ENCODE measurements at places on chromosomes 1 and 21.

DNA sequence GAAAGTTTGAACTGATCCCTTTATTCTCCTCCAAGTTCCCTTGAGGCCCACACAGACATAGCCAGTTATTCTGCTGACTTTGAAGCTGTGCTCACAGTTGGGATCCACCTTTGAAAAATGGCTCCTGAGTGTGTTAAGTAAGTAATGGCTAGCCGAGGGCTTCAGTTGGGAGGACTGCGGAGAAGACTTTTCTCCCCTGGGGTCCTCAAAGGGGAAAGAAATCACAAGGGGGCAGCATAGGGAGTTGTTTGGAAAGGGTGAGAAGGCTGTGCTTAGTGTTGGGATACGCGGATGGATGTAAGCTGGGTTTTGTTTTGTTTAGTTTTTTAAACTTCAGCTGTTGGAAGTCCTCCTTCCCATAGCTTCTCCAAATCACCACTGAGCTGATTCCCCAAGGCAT, 8.3 kb downstream of the PGM1 start:
- no peak for DNase-seq

DNA sequence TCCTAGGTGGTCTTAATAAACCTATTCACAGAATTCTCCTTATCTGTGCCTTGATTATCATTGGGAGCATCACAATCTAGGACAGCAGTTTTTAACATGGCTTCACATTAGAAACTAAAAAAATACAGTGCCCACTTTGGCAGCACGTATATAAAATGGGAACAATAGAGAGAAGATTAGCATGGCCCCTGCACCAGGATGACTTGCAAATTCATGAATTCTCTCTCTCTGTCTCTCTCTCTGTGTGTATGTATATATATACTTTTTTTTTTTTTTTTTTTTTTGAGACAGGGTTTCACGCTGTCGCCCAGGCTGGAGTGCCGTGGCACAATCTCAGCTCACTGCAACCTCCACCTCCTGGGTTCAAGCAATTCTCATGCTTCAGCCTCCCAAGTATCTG, 6.2 kb upstream of the PPP1R8 start:
- DNase-seq, result no peak

DNA sequence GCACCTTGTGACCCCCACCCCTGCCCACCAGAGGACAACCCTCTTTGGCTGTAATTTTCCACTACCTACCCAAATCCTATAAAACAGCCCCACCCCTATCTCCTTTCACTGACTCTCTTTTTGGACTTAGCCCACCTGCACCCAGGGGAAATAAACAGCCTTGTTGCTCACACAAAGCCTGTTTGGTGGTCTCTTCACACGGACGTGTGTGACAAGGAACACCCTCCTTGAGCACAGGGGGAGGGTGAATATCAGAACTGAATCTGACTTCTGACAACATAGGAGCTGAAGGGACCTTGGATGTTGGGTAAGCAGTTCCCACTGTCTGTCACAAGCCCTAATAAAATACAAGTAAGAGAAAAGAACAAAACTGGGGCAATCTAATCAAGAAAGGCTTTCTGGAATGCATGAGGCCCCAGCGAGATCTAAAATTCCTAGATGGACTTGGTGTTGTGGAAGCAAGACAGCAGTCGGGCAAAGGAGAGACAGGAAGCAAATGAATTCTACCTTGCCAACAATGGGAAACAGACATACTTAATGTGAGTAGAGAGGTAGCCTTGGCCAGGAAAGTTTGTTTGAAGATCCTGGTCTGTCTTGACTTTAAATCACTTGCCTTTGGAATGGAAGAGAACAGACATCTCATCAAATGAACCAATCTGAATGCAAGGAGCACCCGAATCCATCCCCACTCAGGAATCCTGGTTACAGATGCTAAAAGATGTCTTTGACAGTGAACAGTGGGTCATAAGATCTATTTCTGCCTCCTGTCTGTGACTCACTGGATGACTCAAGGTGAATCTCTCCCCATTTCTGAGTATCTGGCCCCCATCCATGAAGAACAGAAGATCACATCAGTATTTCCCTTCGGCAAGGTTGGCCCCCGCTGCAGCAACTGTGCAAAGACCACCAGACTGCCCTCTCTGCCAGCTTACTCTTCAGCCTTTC, 53.3 kb downstream of the OLFML3 start:
- DNase-seq, result no peak

- DNase-seq, result no peak
These were observed 380 bp upstream of the FBXO28 start for GRCh38 chr1:224113545-224113917.

DNA sequence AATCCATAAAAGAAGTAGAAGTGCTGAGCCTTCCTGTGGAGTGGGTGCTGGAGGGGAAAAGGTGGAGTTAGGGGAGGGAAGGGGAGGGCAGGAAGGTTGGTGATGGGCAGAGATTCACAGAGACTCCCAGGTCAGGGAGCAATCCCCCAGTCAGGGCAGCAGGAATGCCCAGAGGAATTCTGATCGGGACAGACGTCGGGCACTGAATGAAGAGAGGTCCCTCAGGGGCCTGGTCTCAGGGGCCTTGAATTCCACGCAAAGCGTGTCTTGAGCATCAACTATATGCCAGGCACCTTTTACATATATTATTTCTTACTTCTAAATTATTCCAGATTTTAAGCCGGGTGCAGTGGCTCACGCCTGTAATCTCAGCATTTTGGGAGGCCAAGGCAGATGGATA, 7.2 kb upstream of the PADI1 start:
- DNase-seq, result no peak

GRCh38 chr1:6418668-6419396, 887 bp downstream of the HES2 start:
- DNase-seq, result no peak

GRCh38 chr1:88009916-88010315, 674.2 kb upstream of the PKN2 start:
- no peak for DNase-seq

GRCh38 chr1:162141281-162142054, 72.0 kb downstream of the NOS1AP start:
- DNase-seq, result no peak

- no peak for DNase-seq
These were observed 232.7 kb downstream of the KCNJ6 start for GRCh38 chr21:37683396-37684114.

DNA sequence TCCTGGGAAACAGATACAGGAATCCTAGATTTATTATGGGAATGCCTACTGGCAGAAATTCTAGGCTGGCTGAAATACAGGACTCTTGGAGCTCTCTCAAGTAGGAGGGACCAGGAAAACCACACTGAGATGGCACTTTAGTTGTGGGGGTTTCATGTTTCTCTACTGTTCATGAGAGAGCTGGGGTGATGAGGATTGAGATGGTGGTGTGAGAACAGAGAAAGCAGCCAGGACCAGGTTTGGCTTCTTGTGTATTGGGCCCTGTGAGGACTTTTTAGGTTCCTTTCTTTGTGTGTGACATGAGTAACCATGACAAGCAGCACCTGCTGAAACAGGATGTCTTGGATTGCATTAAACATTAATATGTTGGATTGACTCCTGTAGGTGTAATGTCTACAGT, 4.9 kb downstream of the ARID1A start:
- DNase-seq, result no peak

DNA sequence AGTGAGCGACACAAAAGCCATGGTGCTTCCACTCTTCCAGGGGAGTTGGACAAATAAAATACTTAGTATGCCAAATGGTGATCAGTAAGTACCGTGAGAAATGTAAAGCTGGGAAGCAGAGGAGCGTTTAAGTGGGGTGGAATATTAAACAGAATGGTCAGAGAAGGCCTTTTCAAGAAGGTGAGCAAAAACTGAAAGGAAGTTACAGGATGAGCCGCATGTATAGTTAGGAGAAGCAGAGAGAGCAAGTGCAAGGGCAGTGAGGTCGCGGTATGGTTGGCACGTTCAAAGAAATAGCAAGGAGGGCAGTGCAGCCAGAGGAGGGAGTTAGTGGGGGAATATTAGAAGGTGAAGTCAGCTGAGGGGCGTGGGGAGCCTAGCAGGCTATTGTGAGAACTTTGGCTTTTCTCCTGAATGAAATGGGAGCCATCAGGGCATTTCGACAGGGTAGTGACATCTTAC, 748 bp upstream of the ATP6V0B start:
- DNase-seq, result no peak

GRCh38 chr1:114831276-114831994, 23.2 kb upstream of the SYCP1 start:
- no peak for DNase-seq

- DNase-seq, result no peak
These were observed at the start of gene ZBTB8A for GRCh38 chr1:32538887-32539583. Gene ZBTB8A (plus strand): TSS chr1:32539427. CDS start chr1:32592932, 53,505 bp downstream.

- no peak for DNase-seq
These were observed 19.1 kb downstream of the FUCA1 start for GRCh38 chr1:23848673-23849616.

GRCh38 chr1:24390924-24391782, 22.4 kb downstream of the STPG1 start:
- peak; percentile 18 for DNase-seq

- DNase-seq, result no peak
These were observed 27.4 kb downstream of the ETS2 start for GRCh38 chr21:38833117-38833516.

- no peak for DNase-seq
These were observed 40.3 kb downstream of the RPE65 start for GRCh38 chr1:68409426-68409825.

- DNase-seq, result no peak
These were observed 103.6 kb downstream of the SMYD2 start for GRCh38 chr1:214384373-214385079.

GRCh38 chr1:34858901-34859445, 576 bp downstream of the SMIM12 start:
- DNase-seq, result no peak

DNA sequence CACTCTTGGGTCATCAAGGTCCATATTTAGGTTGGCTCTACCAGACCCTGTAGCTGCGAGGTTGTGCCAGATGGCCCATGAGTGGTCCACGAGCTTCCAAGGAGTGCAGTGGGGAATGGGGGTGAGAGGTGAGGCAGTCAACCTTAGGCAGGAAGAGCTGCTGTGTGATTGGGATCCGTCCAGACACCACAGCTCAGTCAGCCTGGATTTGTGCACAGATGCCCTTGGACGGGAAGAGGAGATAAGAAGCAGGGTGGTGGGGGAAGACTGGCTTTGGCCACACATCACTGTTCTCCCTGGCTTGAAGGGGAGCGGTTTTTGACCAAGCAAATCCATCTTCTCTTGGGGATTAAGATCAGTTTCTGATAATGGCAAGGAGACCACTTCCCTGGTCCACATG, 130.6 kb downstream of the IGSF21 start:
- no peak for DNase-seq

DNA sequence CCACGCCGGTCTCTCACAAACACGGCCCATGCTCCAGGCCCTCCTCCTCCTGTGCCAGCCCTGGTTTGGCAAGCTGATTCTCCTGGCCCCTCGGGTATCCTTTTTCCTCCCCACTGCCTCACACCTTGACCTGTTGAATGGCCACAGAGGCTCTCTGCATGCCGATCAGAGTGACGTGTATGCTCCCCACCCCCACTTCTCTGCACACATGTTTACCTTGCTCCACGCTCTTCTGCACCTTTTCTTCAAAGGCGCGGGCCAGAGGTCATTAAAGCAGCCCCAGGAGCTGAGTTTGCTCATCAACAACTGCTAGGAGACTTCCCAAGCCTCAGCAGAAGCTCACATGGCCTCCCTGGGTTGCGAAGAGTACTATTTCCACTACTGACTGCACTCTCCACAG, 139.3 kb upstream of the EDN2 start:
- no peak for DNase-seq

DNA sequence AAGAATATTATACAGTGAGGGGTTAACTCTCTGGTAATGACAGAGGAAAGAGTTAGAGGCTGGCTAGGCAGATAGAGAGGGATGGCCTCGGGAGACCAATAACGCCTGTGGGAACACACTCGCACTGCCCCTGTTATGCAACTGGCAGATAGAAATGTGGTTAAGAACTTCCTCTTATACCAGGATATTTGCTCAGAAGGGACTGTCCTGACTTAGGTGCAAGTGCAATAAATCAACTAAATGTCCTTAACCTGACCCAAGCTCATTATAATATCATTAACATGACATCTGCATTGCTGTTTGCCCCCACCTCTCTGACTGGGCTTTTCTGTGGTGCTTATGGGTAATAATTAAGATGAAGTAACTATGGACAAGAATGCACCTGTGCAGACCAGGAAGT, 1518.0 kb downstream of the NCAM2 start:
- DNase-seq, result no peak

GRCh38 chr1:7956218-7957032, 5.1 kb upstream of the PARK7 start:
- DNase-seq, result no peak

DNA sequence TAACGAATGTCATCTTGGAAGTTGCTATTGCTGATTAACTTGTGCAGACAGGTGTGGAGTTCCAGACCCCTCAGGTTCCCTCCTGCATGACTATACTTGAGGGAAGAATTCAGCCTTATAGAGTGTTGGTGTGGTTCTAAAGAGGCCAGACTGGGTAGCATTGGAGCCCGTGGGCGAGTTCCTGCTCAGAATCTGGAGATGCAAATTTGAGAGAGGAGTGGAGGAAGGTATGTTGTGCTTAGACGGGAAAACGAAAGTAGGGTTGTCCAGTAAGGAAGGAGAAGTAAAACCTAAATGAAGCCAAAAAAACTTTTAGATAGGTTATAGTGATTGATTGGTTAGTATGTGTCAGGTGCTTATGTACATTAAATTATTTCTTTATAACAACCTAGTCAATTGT, 79.2 kb downstream of the ZNF326 start:
- DNase-seq, result no peak

GRCh38 chr1:86928819-86929218, 14.4 kb downstream of the HS2ST1 start:
- no peak for DNase-seq

- no peak for DNase-seq
These were observed 266.6 kb upstream of the SGIP1 start for GRCh38 chr1:66267201-66267940.

DNA sequence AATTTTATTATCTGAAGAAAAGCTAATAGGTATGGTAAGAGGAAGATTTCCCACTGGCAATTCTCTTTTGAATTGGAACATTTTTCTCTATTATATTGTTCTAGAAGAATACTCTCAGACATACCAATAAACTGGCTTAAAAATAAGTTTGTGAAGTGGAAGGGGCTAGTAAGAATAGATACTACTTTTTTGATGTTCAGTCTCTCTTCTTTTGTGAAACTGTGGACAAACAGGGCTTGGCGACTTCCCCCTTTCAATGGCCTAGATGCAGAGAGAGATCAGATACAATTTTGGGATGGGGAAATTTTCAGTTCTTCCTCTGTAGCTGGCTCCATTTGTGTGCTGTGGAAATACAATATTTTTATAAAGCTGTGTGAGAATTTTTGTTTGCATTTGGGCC, 2.5 kb downstream of the PBX1 start:
- DNase-seq, result no peak

DNA sequence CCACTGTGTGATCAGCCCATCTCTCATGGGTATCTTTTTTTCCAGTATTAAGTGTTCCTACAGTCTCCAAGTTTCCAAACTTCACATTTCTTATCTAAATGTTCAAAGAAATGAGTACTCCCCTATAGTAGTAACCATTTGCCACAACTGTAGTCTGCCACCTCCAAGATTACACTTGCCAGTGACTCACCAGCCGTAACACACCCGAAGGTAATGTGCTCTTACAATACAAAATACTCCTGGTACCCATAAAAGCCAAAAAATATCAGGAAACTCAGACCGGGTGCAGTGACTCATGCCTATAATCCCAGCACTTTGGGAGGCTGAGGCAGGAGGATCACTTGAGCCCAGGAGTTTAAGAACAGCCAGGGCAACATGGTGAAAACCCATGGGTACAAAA, 20.5 kb upstream of the ZNF496 start:
- DNase-seq, result no peak
